ENCODE measurements at places on chromosomes 1 and 21. TPM values are rescaled to one million over a fixed set of nuclear protein-coding genes. Genes with fewer than 3 reads are reported as not detected.

- no peak for DNase-seq
Measured at GRCh38 chr21:35367553-35367952, 318.5 kb upstream of the RUNX1 start.

- no peak for DNase-seq
Measured at GRCh38 chr1:26163684-26164035, 4.8 kb downstream of the FAM110D start.

Gene SPATA21
- not detected for total RNA-seq

Gene KCNJ15
- total RNA-seq, result not detected

GRCh38 chr1:9863371-9863770, 39.6 kb upstream of the CLSTN1 start:
- DNase-seq, result no peak

GRCh38 chr21:9756677-9757076, 764.7 kb upstream of the TPTE start:
- no peak for DNase-seq

DNA sequence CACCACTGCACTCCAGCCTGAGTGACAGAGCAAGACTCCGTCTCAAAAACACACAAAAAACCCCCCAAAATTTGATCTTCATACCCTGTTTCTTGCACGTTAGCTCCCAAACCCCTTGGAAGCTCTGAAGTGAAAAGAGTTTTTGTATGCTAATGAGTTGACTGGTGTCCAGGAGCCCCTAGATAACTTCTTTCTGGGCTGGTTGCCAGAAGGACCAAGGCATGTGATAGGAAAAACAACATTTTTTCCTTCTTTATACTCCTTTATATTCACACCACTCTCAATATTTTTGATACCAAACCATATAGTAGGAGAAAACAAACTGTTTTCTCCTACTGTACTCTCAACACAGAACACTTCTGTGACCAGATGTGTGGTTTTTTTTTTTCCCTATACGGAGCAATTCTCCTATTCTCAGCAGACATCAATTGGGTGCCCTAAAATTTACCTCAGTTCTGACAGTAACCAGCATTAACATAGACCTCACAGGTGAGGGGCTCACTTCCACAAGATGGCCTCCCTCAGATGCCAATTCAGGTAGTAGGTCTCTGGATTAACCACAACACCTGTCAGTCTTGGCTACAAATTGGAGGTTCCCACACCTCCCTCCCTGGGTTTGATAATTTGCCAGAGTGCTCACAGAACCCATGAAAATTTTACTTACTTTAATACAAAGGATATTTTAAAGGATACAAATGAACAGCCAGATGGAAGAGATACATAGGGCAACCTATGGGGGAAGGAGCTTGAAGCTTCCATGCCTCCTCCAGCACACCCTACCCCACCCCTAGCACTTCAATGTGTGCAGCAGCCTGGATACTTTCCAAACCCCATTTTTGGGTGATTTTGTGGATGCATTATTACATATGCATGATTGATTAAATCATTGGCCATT, 25.6 kb downstream of the ZYG11B start:
- peak; percentile 55 for DNase-seq

Gene SHE
- 0.03 TPM for total RNA-seq

Gene MAEL
- not detected for total RNA-seq

GRCh38 chr1:41501581-41501980, 17.1 kb upstream of the EDN2 start:
- no peak for DNase-seq

DNA sequence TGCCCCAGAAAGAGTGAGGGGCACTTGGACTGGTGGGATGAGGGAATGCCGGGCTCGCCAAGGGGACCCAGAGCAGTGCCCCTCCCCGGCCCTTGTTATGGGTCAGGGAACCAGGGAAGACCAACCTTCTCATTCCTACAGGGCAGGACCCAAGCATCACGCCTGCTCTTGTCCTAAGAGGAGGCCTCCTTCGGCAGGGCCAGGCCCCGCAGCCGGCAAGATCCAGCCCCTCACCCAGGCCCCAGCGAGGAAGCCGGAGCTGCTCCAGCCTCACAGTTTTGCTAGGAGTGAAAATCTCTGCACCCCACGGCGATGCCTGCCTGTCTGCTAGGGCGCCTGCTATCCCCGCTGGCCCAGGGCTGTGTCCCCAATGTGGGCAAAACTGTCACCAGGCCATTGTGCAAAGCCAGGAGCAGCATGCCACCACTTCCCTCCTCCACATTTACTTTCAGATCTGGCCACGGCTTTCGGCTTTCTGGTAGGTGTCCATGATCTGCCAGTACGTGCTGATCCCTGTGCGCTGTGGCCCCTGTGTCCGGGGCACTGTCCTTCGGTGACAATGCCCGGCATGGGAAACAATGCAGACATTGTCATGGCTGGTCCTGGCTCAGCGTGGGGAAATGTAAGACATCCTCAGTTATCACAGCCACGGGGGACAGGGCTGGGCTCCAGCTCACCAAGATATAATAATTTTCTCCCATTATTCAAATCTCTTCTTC, 9.6 kb downstream of the ACTRT2 start:
- no peak for DNase-seq

Gene SLC37A1
- 7.2 TPM for total RNA-seq

Gene SYCP1
- total RNA-seq, result not detected

DNA sequence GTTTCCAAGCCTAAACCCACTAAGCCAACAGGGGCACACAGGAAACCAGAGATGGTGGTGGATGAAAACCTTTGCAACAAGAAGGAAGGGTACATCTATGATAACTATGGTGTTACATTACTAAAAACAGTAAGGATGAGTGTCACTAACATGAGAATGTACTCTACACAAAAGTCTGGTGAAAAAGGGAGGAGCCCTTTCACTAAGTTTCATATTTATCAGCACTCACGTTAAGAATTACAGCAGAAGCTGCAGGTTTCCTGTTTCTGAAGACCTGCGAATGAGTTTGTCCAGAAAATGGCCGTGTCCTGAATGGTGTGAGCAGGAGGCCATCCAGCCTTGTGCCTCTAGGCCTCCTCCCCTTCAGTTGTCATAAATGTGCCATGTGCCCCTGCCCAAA, 17.8 kb downstream of the ABCG1 start:
- DNase-seq, result no peak

Gene MNDA
- not detected for total RNA-seq

DNA sequence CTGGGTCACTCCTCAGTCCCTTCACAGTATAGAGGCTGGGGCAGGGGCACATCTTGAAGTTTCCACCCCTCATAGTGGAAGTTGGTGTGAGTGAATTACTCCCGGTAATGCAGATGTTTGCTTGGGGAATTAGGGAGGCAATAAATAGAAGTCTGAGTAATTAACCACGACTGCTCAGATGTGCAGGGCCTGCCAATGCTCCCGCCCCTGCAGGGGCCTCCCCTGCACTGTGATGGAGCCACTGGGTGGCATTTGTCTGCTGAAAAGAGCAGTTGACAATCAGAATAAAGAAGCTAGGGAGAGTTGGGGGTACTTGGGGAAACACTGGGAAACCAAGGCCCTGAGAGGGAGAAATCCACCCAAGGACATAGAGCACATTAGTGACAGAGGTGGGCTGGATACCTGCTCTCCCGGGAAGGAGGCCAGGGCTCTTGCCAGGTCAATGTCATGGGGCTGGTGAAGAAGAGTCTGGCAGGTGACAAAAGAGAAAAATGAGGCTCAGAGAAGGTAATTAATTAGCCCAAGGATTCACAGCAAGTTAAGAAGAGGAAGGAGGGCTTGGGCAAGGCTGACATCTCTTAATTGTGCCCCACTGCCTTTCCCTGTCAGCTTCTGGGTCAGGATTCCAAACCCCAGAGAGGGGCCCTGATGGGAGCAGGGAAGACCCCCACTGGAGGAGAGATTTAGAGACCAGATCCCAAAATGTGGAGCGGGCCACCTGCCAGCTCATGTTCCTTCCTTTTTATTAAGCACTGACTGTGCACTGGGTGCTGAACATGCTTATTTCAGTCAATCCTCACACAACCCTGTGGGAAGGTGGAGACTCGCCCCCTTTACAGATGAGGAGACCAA, 436.2 kb downstream of the MATN1 start:
- no peak for DNase-seq

DNA sequence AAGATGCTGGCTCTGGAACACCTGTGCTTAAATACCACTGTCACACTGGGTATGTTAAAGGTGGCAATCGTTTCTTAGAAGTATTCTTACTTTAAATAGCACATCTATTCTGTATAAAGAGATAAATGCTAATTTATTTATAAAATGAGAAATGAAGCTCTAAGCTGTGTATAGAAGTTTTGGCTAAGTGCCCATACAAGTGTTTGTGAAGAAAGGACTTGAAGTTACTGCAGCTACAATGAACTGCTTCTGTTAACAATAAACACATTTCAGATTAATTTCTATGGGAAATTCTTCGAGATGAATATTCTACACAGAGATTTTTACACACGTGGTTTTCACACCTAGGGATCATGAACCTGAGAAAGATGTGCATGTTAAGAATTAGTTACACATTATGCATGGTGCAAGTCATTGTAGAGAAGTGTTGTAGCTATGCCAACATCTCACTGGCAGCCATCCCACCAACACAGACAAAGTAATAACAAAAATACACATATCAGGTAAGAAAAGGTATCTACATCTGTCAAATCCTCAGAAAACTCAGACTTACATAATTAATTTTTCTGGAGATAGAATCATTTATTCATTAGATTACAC, 16.2 kb downstream of the COL24A1 start:
- DNase-seq, result no peak

DNA sequence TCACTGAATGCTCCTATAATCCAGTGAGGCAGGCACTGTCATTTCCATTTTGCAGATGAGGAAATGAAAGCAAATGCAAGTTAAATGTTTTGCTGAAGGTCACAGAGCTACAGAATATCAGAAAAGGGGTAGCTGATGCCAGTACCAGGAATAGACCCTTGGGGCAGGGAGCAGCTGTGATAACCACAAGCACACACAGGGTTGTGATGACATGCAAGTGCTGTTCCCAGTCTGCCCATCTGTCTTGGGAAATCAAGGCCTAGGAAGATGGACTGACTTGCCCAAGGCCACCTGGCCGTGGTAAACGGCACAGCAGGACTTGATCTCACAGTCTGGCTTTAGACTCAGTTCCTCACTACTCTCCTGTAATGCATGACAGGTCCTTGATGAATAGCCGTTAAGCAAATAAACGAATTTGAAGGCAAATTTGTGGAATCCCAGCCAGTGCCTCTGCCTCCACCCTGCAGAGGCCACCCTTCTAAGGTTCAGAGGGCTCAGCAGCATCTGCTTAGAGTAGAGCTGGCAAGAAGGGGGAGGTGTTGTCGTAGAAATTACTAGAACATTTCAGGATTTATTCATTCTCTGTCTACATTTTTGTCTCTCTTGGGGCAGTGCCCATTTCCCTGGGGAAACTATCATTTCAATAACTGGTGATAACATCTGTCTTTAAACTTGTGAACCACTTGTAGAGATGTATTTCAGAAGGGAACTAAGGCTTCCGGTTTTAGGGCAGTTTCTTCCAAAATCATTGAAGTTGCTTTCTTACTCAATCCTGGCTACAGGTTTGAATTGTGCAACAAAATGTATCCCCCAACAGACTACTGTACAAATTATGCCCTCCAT, 53.2 kb upstream of the MRPS6 start:
- DNase-seq, result no peak

- peak; percentile 6 for DNase-seq
Measured at GRCh38 chr1:107135463-107135862, 5.4 kb upstream of the NTNG1 start.

Gene CYP4Z1
- total RNA-seq, result not detected

DNA sequence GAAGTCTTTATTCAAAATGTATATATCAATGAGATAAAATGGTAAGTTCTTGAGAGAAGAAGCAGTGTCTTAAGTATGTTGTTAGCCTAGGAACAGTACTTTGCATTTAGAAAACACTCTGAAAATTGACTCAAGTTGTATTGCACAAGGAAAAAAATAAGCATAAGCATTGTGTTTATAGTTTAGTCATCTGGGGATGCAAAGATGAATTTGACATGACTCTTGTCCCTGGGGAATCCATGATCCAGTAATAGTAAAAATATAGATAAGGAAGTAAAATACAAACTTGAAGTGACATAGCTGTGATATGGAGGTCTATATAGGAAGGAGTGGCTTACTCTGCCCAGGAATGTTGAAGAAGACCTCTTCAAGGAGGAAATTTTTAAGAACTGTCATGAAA, 185.0 kb upstream of the PTBP2 start:
- no peak for DNase-seq

GRCh38 chr1:43284546-43285110, 753 bp downstream of the C1orf210 start:
- DNase-seq, result no peak

DNA sequence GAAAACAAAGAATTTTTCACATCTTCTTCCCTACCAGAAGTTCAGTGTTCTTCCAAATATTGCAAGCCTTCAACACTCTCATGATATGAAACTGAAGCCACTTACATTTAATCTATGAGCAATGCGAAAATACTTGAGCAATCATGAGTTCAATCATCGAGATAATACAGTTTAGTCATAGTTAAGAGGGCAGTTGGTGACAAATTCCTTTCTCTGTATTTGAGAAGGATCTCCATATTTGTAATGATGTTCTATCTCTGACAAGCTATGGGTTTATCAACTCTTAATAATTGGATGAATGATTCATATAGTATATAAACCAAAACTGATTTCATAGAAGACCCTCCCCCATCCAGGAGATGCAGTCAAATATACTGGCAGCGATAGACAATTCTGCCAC, 29.7 kb upstream of the PYHIN1 start:
- DNase-seq, result no peak

GRCh38 chr1:159444511-159444910, 5.0 kb downstream of the OR10J1 start:
- DNase-seq, result no peak

- DNase-seq, result no peak
Measured at GRCh38 chr1:211326140-211326527, 499 bp upstream of the TRAF5 start.

- DNase-seq, result no peak
Measured at GRCh38 chr1:180969434-180969833, 53.2 kb downstream of the STX6 start.

- DNase-seq, result no peak
Measured at GRCh38 chr1:191634801-191635508, 523.3 kb upstream of the RGS18 start.

GRCh38 chr21:44000360-44000759, 11.7 kb upstream of the TRAPPC10 start:
- no peak for DNase-seq

Gene S100A14
- total RNA-seq, result not detected

GRCh38 chr1:230905733-230906132, 37.4 kb upstream of the C1orf198 start:
- peak; percentile 86 for DNase-seq

Gene LCE3E
- total RNA-seq, result not detected

Gene HPDL
- total RNA-seq, result not detected

GRCh38 chr1:4794020-4794780, 139.8 kb downstream of the AJAP1 start:
- DNase-seq, result no peak

DNA sequence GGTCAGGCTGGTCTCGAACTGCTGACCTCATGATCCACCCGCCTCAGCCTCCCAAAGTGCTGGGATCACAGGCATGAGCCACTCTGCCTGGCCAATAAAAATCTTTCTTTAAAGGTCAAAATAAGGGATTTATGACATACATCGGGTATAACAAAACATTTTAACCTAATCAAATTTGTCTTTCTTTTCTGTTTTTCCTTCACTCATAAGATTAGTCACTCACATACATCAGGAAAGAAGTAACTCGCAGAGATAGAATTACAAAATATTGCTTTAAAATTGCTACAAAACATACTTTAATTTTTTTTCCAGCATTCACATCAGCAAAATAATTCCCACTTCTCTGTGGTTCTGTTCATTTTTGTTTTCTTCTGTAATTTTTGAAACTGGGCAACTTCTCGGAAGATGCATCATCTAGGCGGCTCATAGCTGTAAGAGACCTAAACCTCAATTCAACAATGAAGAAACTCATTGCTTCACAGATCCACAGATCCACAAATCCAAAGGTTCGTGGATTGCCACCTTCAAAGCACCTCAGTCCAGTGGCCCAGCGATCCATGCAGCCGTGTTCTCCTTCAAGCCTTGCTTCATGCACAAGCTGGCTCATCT, 39.7 kb downstream of the NEK2 start:
- DNase-seq, result no peak
